ENCODE measurements at places on chromosomes 7 and 10. TPM values are rescaled to one million over a fixed set of nuclear protein-coding genes. Genes with fewer than 3 reads are reported as not detected.

- DNase-seq: peak; percentile 91
Observed at GRCh38 chr10:102673819-102674511, 29.7 kb downstream of the TRIM8 start.

DNA sequence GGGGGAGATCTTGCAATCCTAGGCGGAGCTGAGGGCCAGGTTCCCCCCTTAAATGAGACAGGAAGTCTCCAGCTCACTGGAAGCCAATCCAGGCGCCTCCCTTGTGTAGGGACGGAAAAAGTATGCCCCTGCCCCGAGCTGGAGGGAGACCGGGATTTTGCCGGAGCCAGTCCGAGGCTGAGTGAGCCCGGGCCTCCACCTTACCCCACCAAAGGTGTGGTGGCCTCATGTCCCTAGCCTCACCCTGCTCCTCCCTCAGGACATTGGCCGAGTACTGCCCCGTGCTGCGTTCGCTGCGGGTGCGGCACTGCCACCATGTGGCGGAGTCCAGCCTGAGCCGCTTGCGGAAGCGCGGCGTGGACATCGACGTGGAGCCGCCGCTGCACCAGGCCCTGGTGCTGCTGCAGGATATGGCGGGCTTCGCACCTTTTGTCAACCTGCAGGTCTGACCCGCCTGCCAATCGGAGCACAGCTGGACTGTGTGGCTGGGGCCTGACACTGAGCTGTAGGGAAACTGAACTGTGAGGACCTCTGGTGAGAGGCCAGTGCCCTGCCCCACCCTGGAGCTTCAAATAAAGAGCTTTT is 2.0 kb downstream of the FBXL15 start:
- DNase-seq: no peak

DNA sequence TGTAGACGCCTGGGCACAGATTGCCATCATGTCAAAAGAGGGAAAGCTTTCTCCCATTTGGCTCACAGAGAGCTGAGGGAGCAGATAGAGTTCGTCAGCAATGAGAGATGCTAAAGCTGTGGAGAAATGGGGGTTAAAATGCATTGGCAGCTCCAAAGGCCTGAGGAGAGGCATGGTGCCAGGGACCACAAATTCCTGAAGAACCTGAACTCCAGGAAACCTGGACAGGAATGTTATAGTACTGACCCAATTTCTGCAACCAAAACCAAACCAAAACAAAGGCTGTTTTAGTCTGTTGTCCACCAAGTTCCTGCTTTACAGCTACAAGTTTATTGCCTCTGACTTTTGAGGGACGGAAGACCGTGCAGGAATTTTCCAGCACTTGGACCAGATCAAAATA is 575.7 kb downstream of the REEP3 start:
- no peak for DNase-seq

GRCh38 chr10:59708816-59709394 is 745 bp downstream of the SLC16A9 start:
- DNase-seq: no peak

DNA sequence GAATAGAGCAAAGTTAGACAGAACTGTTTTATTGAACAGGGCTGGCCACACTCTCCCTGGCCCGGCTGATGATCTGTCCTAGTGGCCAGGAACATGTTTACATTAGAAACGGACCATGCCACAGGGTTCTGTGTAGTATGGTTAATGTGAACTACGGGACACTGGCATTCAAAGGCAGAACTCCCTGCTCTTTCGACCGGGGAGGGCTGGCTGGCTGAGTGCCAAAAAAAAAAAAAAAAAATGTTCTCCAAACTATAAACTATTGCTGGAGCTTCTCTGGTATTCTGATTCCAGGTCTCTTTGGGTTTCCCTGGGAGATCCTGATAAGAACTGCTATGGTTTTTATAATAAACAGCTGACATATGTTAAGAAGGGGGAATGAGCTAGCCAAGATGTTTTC is 1262.6 kb upstream of the SORCS1 start:
- no peak for DNase-seq

- no peak for DNase-seq
Observed at GRCh38 chr10:6009150-6009549, 31.8 kb upstream of the IL15RA start.

The PRRT4 gene
- 0.51 TPM for total RNA-seq

The RNF148 gene
- total RNA-seq: not detected

The OIT3 gene
- total RNA-seq: not detected

The MMD2 gene
- total RNA-seq: not detected

The NCF1 gene
- total RNA-seq: 11.0 TPM

The BAG3 gene
- total RNA-seq: 44.5 TPM

Data from naive thymus-derived CD4-positive, alpha-beta T cell (primary cell).